Gastroesophageal sphincter (tissue), 4 donors: ENCODE measurements at places on chromosomes 5 and 9. TPM values are rescaled to one million over a fixed set of nuclear protein-coding genes. Genes with fewer than 3 reads are reported as not detected.
A peak's percentile ranks its signal among the peaks of the same experiment; 100 is the strongest.

- ATAC-seq: peak; percentile 55
Observed at GRCh38 chr9:134785325-134786108, 95.1 kb upstream of the FCN2 start.

DNA sequence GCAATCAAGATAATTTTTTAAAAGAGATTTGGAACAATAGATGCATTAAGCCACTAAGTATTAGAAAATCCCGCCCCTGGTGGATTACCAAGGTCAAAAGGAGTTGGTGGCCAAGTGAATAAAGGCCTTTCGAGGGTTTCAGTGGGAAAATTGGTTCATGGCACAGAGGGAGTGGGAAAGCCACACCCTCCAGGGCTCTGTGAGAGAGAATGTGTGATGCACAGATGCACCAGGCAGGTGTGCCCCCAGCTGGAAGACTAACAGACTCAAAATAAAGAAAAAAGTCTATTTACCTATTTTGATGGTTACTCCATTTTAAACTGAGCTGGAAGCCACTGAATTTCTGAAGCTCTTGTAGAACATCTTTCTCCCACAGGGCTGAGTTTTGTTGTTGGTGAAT, 278.0 kb downstream of the DRD1 start:
- no peak for ATAC-seq

TMEM215 gene
- total RNA-seq: not detected

DNA sequence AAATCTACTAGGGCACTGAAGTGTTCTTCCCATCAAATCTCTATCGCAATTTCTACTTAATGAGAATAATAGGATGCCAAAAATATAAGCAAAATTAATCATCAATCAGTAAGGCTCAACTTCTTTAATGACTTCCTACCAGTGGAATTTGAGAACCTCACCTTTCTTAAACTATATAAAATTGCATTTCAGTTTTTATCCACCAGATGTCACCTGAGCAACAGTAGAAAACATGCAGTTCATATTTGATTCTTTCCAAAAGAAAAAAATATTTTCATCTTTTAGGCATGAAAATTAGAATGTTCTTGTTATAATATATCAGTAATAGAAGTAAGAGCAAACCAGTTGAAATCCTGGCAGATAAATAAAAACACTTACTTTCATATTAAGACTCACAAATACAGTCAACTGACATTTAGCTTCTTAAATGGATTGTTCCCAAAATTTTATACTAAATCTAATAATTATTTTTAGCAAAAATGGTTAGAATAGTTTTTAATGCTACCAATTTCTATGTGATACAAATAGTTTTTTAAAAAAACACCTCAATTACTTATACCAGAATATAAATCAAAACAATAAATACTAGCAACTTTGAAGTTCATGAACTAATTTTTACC, 13.4 kb upstream of the CCDC112 start:
- no peak for ATAC-seq

DNA sequence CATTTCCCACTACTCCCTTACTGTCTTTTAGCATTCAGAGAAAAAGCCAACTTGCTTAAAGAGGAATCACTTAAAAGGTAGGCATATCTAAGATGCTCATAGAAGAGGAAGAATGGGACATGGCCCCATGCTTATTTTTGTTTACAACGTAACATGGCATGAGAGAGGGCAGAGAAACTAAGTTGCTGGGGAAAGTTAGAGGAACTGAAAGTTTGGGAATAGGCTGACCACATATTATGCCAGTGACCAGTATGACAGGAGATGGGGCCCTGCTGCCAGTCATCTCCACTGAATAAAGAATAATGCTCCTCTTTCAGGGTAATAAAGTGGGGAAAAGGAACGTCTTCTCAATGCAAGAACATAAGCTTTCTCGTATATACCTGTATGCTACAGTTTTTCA, 1.9 kb downstream of the PLPP6 start:
- no peak for ATAC-seq

DELE1 gene
- total RNA-seq: 49.9 TPM

GRCh38 chr9:6955251-6955921, 197.6 kb downstream of the KDM4C start:
- no peak for ATAC-seq

GRCh38 chr5:61245936-61246335, 83.7 kb upstream of the SMIM15 start:
- ATAC-seq: no peak

DNA sequence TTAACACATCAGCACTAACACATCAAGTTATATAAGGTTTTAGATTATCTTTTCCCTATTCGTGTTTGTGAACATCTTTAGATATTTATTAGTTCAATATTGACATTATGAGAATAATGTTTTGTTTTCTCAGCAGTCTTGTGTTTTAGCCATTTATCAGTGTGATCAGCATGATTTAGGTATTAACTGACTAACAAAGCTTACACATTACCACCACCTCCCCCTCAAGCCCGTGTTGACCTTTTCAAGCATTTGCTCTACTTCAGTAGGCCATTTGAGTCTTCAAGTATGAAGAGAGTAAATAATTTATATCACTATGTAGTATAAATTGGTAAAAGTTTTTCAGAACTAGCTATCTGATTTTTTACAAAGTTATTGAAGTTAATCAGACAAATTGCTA, 6.9 kb downstream of the PBX3 start:
- no peak for ATAC-seq

DNA sequence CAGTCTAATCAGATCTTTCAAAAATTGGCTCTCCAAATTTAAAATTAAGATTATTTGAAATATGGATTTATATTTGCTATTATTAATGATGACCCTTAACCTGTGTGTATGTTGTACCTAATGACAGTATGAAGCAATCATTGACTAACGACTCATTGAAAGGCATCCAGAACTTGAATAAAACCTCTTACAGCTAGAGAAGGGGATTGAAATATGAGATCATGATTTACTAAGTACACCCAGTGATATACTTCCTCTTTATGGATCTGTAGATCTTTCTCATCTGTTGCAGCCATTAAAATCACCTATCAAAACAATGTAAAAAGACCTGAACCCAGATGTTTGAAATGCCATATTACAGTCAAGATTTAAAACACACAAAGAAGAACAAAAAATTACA, 126.5 kb downstream of the RPS23 start:
- no peak for ATAC-seq

DNA sequence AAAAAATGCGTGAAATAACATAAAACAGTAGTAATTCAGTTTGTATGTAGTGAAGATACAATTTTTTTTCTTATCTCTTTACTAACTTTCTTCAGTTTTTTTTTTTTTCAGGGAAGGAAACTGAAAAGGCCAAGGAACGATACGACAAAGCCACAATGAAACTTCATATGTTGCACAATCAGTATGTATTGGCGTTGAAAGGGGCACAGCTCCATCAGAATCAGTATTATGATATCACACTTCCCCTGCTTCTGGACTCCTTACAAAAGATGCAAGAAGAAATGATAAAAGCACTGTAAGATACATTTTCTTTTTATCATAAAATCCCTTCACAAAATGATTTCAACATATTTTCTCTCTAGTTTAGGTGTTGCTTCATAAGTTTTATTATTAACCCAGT, 120.0 kb downstream of the FER start:
- ATAC-seq: no peak

- ATAC-seq: no peak
Observed at GRCh38 chr5:132677682-132678400, 4.1 kb downstream of the IL4 start.

ZFAND5 gene
- 371 TPM for total RNA-seq
